Brain (organoid and tissue), 16 donors: ENCODE measurements at places on chromosomes 5 and 9.
A peak's percentile ranks its signal among the peaks of the same experiment; 100 is the strongest.

GRCh38 chr5:62578540-62578939, at the start of gene LRRC70:
Gene LRRC70 (plus strand): TSS chr5:62578819. CDS start chr5:62579439, 620 bp downstream.
- DNase-seq = peak; percentile 66

GRCh38 chr5:72013766-72014624, 93.3 kb upstream of the MAP1B start:
- DNase-seq = peak; percentile 97

DNA sequence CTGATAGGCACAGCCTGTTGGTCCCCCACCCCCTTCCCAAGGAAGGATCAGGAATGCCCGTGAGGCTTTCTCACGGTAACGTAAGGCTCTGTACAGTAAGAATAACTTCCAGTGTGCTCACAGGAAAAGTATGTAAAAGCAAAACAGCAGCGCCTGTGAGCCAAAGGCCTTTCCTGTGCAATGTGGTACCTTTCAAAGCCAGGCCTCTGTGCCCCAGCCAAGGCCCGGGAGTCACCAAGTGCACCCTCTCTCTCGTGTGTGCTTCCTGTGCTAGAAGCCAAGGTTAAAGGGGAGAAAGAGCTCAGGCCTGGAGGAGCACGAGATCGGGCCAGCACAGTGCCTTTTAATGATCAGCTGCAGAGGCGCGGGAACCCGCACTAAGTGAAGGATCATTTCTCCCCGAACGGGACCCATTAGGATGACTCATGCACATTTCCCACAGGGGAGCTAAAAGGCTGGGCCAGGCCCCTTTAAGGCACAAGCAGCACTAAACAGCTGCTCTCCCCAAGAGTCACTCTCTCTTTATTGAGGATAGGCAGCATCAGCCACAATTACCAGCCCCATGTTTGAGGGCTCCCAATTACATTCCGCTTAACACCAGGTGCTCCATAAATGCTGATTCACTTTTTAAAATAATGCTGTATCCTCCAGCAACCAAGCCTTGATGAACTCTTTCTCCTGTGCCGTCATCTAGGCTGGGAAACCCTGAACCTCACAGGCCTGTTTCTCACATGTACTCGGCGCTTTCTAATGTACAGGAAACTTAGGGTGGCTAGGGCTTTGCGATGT, 42.8 kb downstream of the SHB start:
- DNase-seq = peak; percentile 75

DNA sequence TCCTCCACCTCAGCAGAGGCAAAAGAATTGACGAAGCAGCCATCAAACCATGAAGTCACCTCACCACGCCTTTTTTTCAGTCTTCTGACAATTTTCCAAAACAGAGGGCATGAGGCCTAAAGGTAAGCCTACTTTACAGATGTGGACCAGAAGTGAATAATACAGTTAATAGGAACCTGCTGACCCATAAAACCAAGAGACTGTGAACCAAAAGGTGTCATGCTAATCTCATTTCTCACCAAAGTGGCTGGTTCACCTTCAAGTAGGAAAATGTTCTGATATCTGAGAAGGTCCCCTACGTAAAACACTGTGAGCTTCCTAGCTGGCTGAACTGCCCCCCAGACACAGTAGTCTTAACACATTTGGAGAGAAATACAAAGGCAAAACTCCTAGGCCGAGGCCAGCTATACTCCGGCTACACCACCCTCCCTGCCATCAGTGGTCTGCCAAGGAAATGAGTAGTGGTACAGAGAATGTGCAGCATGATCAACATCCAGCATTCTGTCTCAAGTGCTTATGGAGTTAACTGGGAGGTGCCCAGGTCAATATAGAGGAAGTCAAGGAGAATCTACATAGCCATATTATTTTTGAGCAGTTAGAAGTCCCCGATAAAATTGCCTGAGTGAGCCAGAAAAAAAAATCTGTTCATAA, 19.3 kb upstream of the F2RL2 start:
- no peak for DNase-seq

DNA sequence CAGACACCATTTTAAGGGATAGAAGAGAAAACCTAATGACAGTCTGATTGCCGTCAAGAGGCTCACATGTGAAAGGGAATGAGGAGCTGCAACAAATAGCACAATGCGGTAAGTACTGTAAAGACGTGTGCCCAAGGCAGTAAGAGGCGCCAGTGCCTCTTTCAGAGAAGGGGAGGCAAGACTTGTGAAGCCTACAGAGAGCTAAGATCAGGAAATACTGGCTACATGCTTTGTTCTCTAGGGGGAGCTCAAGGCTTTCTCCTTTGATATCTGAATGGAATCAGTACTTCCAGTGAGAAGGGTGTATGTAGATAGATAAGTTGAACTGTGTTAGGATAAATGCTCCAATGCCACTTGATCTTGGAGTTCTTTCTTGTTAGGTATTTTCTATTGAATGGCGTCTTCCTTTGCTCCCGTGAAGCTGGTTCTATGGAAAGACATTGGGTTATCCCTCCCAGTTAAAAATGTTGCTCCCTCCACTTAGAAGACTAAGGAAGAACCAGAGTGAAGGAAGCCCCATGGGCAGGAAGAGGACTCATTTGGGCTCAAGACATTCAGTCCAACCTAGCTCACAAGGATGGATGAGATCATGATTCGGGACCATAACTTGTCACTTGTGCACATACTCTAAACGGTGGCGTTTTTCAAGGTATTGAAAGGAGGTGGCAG, 23.5 kb upstream of the ALDOB start:
- DNase-seq = peak; percentile 78

DNA sequence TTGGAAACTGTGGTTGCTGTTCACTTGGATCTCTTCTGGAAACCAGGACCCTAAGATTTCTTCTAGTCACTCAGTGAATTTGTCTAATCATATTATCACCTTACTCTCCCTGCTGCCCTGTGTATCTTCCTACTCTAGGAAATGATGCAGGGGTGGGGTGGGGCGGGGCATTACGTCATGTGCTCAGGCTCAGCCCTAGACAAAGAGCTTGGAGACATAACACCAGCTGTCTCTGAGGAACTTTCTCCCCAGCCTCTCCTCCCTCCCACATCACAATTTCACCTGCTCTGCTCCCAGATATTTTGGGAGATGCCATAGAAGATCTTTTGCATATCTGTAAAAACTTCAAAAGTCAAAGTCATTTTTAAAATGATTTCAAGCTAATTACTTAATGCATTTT, 470.4 kb downstream of the ZSWIM6 start:
- no peak for DNase-seq

DNA sequence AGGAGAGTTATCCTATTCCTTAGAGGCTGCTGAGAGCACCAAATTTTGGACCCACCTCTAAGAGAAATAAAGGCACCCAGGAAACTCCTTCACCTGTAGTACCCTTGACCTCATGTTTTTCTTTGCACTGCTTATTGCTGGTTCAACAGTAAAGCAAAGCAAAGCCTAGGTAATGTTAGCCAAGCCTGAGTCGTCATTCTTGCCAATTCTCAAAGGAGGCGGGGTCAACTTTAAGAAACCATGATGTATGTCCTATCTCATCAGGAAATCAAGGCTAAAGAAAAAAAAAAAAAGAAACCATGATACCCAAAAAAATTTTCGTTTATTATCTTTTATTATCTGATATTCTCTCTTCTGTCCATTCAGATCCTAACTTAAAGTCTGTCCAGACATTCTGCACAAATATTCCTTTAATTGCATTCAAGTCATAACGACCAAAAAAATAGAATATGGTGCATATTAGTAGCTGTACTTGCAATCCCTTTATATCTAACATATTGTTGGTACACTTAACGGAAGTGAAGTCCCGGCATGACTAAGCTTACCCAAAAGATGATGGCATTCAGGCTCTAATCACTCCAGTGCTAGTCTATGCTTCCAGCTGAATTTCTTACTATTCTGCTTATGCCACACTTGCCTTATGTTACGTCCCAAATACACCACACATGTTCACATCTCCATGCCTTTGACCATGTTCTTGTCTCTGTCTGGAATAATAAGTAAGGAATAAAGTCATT, 1.8 kb downstream of the AUH start:
- no peak for DNase-seq

DNA sequence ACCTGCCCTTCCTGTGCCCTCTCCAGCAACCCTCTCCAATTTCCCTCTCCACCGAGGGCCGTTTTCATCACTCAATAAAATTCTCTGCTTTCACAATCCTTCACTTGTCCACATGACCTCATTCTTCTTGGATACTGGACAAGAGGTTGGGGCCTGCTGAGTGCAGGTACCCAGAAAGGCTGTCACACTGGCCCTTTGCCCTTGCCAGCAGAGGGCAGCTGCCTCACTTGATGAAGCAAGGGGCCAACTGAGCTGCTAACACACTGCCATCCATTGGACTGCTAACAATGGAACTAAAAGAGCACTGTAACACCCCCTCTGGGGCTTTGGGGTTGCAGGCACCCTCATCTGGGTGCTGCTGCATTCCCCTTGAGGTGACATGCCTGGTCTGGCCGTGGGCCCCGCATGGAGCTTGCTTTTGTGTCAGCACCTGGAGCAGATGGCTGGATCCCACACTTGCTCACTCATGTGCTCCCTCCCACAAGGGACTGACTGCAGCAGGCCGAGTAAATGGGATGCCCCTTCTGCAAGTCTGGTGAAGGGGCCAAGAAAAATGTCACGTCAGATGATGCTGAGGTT, 308.1 kb upstream of the ADCY2 start:
- DNase-seq = no peak

- no peak for DNase-seq
Measured at GRCh38 chr9:27586304-27586703, 13.0 kb upstream of the C9orf72 start.
